Stimulated activated CD8-positive, alpha-beta memory T cell treated with anti-CD3 and anti-CD28 coated beads, Interleukin-7, amount 100 ng/mL, for 24 hours (primary cell): ENCODE measurements at places on chromosomes 12 and 14.

DNA sequence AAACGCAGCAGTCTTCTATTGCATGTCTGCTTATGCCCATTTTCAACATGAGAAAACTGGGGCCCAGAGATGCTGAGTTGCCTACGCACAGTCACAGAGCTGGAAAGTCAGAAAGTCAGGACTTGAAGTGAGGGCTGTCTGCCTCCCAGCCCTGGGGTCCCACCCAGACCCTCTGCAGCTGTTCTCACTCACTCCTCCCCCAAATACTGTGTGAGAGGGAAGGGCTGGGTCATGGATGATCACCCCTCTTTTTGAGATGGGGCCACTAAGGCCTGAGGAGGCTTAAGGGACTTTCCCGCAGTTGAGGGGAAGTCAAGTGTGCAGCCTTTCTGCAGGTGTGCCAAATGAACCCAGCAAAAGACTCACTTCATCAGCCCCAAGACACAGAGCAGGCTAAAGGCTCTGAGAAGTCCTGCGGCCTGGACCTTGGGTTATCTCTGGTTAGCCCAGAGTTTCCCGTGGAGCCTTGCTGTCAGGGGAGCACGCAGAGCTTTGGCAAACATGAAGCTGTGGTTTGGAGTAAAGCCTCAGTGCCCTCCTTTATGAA lies 18.7 kb downstream of the DTX1 start:
- DNase-seq: no peak

GRCh38 chr14:102554821-102555819 lies 37.3 kb upstream of the RCOR1 start:
- DNase-seq: no peak

DNA sequence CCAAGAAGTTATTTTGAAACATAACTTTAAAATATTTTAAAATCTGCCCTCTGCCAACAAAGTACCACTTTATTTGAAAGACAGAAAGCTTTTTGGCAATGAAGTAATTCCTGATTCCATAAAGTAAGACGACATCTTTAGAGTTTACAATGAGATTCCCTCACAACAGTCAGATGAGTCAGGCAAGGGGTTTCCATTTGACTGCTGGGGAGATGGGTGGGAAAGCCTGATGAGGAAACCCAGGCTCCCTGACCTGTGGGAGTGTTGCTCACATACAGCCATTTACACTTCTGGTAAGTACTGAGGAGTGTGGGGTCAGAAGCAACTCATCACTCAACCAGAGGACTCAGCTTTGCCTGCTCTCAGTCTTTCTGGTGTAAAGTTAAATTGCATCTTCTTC lies 10.2 kb downstream of the KITLG start:
- no peak for DNase-seq

GRCh38 chr12:11676052-11676451 lies 26.6 kb downstream of the ETV6 start:
- no peak for DNase-seq

DNA sequence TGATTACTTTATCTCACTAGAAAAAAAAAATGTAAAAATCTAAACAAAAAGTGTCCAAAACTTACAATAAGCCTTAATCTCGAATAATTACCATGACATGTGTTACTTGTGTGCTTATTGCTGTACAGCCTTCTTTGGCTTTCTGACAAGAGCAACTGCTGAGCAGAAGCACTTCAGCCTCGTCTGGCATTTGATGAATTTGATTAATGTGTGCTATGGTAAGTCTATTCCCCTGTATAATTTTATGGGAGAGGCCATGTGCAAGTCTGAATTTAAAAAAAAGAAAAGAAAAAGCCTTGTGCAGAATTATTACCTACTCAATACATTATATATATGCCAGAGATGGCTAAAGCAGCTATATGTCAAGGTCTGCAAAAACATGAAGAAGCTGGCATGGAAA lies 113.9 kb downstream of the AEBP2 start:
- no peak for DNase-seq

DNA sequence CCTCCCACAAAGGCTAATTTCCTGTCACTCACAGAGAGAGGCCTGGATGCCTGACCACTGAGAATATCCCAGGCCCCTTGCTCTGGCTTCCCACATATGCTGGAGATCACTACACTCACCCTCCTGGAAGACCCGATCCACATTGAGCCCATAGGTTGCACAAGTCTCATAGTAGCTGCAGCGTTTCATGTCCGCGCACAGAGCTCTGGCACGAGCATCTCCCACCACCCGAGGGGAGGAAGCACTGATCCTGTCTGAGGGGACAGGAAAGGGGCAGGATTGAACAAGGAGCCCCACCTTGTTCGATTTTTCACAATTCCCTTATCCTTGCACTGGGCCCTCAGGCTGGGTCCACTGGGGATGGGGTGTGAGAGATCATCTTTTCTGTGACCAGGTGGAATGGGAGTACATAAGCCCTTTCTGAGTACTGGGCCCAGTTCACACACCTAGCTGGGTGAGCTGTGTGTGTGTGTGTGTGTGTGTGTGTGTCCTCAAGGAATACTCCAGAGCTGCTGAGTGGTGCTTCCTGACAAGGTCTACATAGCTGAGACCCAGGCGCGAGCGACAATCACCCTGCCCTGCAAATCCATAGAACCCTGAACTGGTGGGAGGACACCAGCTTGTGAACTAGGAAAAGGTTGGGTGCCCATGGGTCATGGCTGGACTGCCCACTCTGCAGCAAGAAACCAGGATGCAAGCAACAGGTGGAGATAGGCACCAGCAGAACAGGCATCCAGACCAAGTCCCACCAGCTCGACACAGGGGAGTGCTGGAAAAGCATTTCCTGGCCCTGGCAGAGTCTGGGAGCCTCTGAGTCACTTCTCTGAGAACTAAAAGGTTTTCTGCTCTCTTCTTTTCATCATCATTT lies 5.6 kb downstream of the AGAP2 start:
- no peak for DNase-seq

DNA sequence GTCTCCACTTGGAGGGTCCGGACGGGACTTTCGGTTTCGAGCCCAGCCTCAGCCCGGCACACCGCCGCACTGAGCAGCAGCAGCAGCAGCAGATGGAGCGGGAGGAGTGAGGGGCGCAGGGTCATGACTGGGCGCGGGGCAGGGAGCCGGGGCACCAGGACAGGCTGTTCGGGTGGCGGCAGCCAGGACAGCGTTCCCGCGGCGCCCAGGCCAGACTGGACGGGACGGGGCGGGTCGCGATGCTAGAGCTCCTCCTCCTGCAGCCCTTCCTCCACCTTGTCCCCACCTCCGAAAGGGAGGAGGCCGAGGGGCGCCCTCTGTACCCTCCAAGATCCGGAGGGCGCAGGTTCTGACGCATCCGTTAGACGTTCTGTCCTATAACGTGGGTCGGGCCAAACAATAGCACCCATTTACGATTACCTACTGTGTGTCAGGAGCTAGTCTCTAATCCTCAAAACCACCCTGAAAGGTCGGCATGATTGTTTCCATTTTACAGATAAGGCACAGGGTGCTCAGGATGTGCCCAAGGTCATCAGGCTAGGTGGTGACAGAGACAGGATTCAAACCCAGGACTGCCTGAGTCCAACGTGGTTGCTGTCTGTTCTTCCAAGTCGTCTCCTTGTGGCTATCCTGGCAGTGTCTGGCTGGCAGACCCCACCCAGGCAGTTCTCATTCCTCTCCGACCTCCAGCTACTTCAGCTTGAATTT lies at the start of gene FKBP11:
TSS of gene FKBP11 (minus strand) at position 189 of the 708 bp plus-strand sequence. CDS start at position 125, 64 bp downstream.
- DNase-seq: peak; percentile 55

- no peak for DNase-seq
Measured at GRCh38 chr12:108888031-108888430, 8.1 kb downstream of the DAO start.

GRCh38 chr14:69572030-69572840 lies 2.4 kb downstream of the CCDC177 start:
- DNase-seq: no peak

DNA sequence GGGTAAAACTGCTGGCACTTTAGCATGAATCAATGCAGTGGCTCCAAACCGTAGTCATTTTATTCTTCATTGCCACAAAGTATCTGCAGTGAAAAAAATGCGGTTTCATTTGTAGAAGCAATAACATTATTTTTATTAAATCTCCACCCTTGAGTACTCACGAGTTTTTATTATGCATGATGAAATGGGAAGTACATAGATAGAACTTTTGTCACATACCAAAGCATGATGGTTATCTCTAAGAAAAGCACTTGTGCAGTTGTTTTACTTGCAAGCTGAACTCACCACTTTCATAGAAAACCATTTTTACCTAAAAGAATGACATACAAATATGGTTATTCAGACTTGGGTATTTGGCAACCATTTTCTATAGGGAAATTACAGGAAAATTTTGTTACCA lies 90.3 kb downstream of the PELI2 start:
- DNase-seq: no peak

DNA sequence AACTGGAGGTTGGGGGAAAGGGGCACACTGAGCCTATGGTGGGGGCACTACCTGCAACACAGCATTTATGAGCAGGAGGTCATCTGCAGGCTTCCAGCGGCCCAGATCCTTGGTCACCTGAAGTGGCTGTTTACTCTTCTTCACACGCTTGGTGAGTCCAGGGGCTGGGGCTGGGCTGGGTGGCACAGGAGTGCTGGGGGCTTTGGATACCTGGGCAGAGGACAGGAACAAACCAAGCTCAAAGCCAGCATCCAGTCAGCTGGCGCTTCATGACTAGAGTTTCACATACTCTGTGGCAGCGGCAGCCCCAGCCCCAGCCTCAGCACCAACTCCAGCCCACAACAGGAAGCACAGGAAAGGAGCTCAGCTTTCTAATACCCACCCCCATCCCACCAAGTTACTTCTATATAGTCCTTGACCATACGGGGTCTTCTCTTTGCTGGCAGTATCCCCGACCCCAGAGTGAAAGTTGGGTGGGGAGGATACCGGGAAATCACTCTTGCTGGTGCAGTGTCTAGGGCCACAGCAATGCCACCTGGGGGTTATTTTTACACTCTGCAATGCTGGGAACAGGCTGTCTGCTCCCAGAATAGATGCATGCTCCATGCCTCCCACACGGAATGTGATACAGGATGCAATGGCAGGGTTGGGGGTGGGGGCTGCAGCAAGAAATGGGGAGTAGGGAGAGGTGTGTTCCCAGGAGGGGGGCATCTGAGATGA lies 3.1 kb downstream of the MCRS1 start:
- DNase-seq: no peak

GRCh38 chr12:47901063-47901717 lies 3.6 kb downstream of the VDR start:
- DNase-seq: no peak

DNA sequence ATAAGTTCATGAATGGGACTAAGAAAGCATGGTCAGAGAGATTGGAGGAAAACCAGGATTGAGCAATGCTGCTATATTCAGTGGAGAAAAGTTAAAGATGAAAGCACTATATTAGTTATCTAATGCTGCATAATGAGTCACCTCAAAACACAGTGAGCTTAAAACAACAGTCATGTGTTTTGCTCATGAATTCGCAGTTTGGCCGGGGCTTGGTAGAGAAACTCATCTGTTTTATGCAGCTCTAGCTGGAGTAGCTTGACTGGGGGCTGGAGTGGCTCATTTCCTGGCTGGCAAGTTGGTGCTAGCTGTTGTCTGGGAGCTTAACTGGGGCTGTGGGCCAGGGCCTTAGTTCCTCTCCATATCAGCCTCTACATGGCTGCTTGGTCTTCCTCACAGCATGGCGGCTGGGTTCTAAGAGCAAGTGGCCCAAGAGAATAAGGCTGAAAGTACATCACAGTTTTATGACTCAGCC lies 90.1 kb downstream of the ADCK1 start:
- no peak for DNase-seq

DNA sequence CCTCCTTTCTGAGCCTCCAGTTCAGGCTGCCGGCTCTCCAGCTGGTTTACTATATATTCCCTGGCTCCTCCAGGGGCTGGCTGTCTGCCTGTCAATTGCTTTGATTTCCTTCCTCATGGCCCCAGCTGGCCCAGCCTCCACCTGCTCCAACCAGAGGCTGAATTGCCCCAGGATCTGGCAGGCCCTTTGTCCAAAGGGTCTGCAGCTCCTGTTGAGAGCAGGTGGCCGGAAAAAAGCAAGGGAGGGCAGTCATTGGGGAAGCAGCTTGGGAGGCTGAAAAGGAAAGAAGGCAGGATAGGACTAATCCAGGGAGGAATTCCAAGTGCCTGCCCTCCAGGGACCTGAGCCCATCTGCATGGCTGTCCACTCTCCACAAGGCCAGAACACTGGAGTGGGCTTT lies 25.3 kb downstream of the PAH start:
- DNase-seq: no peak

DNA sequence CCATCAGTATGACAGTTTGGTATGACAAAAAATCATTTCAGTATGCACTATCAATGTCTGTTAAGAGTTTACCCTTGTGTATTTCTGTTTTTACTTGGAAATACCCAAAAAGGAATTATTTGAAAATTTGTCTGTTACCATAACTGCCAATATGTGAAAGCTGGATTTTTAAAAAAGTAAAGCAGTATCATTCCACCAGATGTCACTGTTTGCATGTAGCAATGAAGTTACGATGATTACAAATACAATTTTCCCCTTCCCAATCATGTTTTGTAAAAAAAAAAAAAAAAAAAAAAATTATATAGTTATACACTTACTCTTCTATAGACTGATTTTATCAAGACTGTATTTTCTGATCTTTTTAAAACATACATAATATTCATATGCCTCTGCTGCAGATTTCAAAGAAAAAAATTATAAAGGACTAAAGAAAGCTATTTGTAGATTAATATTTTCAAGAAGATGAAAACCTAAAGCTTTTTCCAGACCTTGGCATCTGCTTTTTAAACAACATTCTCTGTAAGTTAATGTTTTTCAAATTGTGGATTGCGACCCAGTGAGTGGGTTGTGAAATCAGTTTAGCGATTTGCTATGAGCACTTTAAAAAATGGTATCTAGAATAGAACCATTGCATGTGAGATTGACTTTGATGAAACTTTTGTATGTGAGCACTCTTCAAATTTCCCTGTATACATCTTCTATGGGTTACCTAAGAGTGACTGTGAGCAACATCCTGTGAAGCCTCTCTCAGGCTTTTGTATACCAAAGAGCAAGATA lies 114.2 kb downstream of the TTC6 start:
- DNase-seq: no peak

DNA sequence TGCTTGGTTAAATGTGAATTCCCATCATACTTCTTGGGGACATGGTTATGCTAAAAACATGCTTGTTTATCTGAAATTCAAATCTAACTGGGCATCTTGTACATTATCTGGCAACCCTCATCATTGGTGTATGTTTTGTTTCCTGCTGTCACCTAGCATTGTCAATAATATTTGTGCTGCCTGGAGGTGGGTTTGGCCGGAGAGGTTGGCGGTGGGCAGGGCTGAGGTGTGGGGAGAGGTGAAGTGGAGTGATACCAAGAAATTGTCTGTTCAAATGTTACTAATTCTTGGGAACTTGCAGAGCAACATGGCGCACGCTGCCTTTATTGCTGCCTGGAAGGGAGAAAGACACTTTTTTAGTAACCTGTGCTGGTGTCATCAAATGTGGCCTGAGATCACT lies 280.5 kb downstream of the VRK1 start:
- DNase-seq: no peak

GRCh38 chr12:3958534-3958933 lies 85.3 kb upstream of the PARP11 start:
- DNase-seq: no peak

DNA sequence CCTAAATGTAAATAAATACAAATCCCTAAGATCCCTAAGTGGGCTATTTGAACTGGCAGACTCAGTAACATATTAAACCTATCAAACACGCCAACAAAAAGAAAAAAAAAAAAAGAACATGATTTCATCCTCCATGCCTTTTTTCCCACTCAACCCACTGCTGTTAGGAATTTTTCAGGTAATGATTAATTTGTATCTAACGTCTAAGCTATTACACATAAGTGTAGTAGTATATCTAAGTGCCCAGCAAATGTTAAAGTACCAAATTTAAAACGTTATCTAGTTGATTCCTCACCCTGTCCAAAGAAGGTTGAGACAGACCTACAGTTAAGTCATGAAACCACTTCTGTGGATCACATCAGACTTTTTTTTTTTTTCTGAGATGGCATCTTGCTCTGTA lies 16.4 kb upstream of the ARID4A start:
- DNase-seq: no peak
